ENCODE measurements at places on chromosomes 1 and 21. TPM values are rescaled to one million over a fixed set of nuclear protein-coding genes. Genes with fewer than 3 reads are reported as not detected.

GRCh38 chr1:13828454-13829151 is 128.6 kb downstream of the PRDM2 start:
- H3K4me3 ChIP-seq, result no peak overlapping the region
- DNase-seq, result peak; percentile 70
- no peaks in the 10 kb centered on the region for H3K36me3 ChIP-seq

The LYPD8 gene
- not detected for total RNA-seq

GRCh38 chr1:229857585-229857984 is 209.5 kb upstream of the GALNT2 start:
- no peak overlapping the region for H3K4me3 ChIP-seq
- peaks cover 7% of the 10 kb centered on the region for H3K4me1 ChIP-seq
- no peak for DNase-seq
- H3K27me3 ChIP-seq, result no peaks in the 10 kb centered on the region
- no peak overlapping the region for H3K27ac ChIP-seq

DNA sequence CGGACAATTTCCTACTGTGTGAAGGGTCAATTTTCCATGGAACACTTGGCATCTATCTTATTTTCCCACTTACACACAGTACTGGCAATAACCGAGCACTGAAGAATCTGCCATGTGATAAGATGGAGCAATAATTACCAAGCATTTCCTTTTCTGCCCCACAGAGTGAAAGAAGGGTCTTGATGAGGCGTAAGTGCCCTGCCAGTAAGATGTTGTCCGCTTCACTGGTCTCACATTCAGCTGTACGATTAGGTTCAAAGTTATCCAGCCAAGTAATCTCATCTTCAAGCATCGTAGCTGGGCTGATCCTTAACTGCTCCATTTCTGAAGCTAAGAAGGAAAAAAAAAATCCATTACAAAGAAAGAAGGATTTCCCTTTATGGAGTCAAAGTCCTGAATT is 67.8 kb downstream of the PCSK9 start:
- H3K27me3 ChIP-seq, result no peaks in the 10 kb centered on the region
- no peak overlapping the region for H3K27ac ChIP-seq
- H3K4me1 ChIP-seq, result no peaks in the 10 kb centered on the region
- H3K4me3 ChIP-seq, result no peak overlapping the region
- no peaks in the 10 kb centered on the region for H3K36me3 ChIP-seq

The AVPR1B gene
- total RNA-seq, result not detected

DNA sequence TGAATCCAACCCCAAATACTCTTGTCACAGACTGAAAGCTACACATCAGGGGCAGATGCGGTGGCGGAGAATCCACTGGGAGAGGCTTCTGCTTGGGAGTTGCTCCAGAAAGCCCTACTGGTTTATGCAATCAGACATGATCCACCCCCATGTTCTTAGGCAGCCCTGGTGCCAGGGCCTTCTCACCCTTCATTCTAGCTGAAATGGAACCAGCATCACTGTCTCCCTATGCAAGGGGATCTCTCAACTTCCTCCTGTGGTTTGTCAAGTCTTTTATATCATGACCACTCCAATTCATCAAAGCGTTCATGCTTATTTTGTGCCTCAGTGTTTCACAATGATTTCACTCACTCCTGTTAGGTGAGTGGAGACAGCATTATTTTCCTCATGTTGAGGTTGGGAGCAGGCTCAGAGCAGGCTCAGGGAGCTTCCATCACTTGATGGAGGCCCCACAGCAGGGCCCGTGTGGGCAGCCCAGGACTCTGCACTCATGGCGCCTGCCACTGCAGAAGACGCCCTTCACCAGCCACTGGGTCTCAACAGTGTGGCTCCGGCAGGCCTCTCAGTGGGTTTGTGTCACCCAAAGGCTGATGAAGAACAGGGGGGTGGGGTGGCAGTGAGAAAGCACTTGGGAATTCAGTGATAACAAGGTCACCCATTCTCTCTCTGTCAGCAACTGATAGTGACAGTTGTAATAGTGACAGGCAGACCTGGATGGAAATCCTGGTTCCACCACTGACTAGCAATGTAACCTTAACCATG is 67.1 kb downstream of the CD58 start:
- H3K27me3 ChIP-seq, result no peaks in the 10 kb centered on the region
- H3K27ac ChIP-seq, result peak overlapping the region; percentile 86
- no peaks in the 10 kb centered on the region for H3K36me3 ChIP-seq
- peak; percentile 23 for DNase-seq
- peaks cover 11% of the 10 kb centered on the region for H3K4me1 ChIP-seq
- no peak overlapping the region for H3K4me3 ChIP-seq

GRCh38 chr1:241542199-241542907 is 10.2 kb downstream of the KMO start:
- no peak for DNase-seq
- H3K36me3 ChIP-seq, result no peaks in the 10 kb centered on the region
- no peak overlapping the region for H3K4me3 ChIP-seq

DNA sequence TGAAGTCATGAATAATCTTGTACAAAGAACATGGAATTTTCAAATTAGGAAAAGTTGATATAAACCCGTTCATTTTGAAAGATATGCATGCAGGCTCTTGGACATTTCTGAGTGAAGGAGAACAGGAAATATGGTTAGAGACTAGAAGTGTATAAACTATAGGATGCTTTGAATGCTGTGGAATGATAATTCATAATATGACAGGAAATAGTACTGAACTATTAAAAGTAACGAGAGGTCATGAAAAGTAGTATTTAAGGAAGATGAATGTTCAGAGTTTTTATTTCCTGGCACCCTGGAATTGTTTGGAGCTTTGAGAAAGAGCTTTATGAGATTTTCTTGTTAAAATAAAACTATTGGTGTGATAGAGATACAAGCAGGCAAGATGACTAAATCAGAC is 18.7 kb upstream of the CRB1 start:
- no peaks in the 10 kb centered on the region for H3K4me1 ChIP-seq
- no peak overlapping the region for H3K4me3 ChIP-seq
- no peak overlapping the region for H3K27ac ChIP-seq
- H3K36me3 ChIP-seq, result no peaks in the 10 kb centered on the region

- no peaks in the 10 kb centered on the region for H3K27me3 ChIP-seq
- no peak overlapping the region for H3K27ac ChIP-seq
- no peak overlapping the region for H3K4me3 ChIP-seq
- no peaks in the 10 kb centered on the region for H3K4me1 ChIP-seq
Observed at GRCh38 chr1:198328458-198329032, 171.7 kb downstream of the NEK7 start.

- no peak overlapping the region for H3K4me3 ChIP-seq
- H3K27ac ChIP-seq, result no peak overlapping the region
- no peaks in the 10 kb centered on the region for H3K27me3 ChIP-seq
Observed at GRCh38 chr1:53376742-53377437, 49.0 kb upstream of the LRP8 start.

The SAMD11 gene
- 10.2 TPM for total RNA-seq

The CTH gene
- 24.8 TPM for total RNA-seq

DNA sequence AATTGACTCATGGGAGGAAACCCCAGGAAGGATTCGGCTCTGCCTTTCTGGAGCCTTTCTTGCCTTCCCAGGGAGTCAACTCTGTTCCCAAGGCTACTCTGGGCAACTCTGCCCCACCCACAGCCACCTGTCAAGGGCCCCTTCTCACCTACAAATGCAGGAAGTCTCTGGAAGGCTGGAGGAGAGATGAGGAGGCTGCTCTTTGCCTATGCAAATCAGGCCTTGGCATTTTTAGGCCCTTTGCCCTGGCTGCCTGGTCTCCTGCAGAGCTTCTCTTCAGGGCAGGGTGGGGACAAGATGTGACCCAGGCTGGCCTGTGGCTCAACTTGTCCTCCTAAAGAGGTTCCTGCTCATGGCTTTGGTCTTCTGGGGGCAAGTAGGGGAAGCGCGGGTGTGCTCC is 5.4 kb downstream of the SLC6A9 start:
- no peaks in the 10 kb centered on the region for H3K36me3 ChIP-seq
- no peaks in the 10 kb centered on the region for H3K27me3 ChIP-seq
- H3K4me1 ChIP-seq, result peaks cover 9% of the 10 kb centered on the region
- H3K4me3 ChIP-seq, result no peak overlapping the region

The RGS18 gene
- not detected for total RNA-seq

DNA sequence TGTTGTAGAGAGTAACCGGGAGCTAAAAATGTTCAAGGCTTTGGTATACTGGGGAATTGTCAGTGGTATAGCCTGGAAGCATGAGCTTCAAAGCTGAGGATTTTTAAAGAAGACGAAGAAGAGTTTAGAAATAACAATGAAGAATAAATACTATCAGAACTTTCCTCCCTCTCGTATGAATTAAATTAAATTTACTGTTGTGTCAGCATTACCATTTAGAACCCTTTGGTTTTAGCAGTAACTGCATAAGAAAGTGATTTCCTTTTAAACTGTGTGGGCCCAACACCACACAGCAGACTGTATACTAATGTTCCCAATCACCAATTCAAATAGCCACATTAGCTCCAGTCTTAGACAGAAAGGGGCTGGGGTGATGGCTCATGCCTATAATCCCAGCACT is 122.6 kb downstream of the ZNF644 start:
- H3K4me3 ChIP-seq, result no peak overlapping the region
- H3K27me3 ChIP-seq, result no peaks in the 10 kb centered on the region
- H3K36me3 ChIP-seq, result no peaks in the 10 kb centered on the region
- no peak overlapping the region for H3K27ac ChIP-seq

The OR2T12 gene
- not detected for total RNA-seq

DNA sequence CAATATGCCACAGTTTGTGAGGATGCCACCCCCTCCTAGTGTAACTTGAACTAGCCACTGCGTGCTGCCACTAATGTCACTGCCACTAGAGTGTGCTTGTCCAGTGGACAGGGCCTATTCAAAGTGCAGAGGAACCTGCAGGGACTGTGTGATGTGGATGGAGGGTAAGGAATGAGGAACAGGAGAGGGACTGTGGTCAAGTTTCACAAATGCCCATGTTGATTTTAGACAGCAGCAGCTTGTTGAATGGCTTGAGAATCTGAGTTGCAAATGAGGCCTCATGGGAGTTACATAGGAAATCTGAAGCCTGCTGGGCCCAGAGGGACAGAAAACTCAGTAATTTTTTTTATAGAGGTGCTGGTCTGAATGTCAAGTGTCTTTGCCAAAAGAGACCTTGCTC is 112.3 kb downstream of the HHAT start:
- no peak for DNase-seq
- no peak overlapping the region for H3K4me3 ChIP-seq
- no peaks in the 10 kb centered on the region for H3K4me1 ChIP-seq
- no peaks in the 10 kb centered on the region for H3K27me3 ChIP-seq
- H3K36me3 ChIP-seq, result no peaks in the 10 kb centered on the region

GRCh38 chr1:9340864-9341263 is 48.2 kb downstream of the SPSB1 start:
- DNase-seq, result no peak
- H3K27me3 ChIP-seq, result no peaks in the 10 kb centered on the region
- no peak overlapping the region for H3K4me3 ChIP-seq
- H3K4me1 ChIP-seq, result peaks cover 24% of the 10 kb centered on the region
- H3K36me3 ChIP-seq, result no peaks in the 10 kb centered on the region

GRCh38 chr1:92980732-92981647 is 19.7 kb upstream of the DIPK1A start:
- DNase-seq, result no peak
- H3K27ac ChIP-seq, result peak overlapping the region; percentile 21
- no peaks in the 10 kb centered on the region for H3K27me3 ChIP-seq
- H3K4me1 ChIP-seq, result no peaks in the 10 kb centered on the region
- H3K36me3 ChIP-seq, result no peaks in the 10 kb centered on the region

DNA sequence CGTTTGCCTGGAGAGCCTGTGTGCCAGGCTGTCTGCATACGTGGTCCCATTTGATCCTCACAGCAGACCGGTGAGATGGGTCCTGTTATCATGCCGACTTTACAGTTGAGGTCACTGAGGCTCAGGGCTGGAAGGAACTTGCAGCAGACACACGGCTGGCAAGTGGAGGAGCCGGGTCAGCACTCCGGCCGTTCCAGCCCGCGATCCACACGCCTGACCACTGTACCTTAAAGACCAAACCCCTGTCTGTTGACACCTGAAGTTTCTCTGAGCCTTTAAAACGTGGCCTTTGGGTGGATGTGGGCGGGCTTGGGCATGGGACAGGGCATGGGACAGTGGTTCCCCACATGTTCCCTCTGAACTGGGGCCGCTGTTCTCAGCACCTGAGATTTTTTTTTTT is 171.5 kb upstream of the TMEM51 start:
- no peaks in the 10 kb centered on the region for H3K36me3 ChIP-seq
- H3K4me3 ChIP-seq, result no peak overlapping the region
- no peaks in the 10 kb centered on the region for H3K4me1 ChIP-seq

- DNase-seq, result no peak
- H3K4me3 ChIP-seq, result no peak overlapping the region
- no peaks in the 10 kb centered on the region for H3K4me1 ChIP-seq
- H3K27ac ChIP-seq, result no peak overlapping the region
Observed at GRCh38 chr1:180204231-180204630, 25.8 kb upstream of the LHX4 start.

DNA sequence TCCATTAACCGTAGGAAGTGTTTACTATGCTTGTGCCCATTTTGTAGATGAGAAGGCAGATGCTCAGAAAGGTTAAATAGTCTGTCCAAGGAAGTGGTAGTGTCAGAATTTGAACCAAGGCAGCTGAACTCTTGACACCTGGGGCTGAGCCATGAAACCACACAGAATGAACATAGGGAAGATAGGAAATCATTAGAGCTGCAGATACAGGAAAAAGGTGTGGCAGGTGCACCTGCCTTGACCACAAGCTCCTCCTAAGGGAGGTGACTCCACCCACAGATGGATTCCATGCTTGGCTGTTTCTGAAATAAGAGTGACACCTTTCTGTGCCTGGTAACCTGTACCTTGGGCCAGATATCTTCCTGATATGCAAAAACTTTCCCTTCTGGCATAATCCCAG is 69.9 kb upstream of the IGSF21 start:
- no peak for DNase-seq
- no peak overlapping the region for H3K4me3 ChIP-seq
- no peak overlapping the region for H3K27ac ChIP-seq
- H3K4me1 ChIP-seq, result no peaks in the 10 kb centered on the region

DNA sequence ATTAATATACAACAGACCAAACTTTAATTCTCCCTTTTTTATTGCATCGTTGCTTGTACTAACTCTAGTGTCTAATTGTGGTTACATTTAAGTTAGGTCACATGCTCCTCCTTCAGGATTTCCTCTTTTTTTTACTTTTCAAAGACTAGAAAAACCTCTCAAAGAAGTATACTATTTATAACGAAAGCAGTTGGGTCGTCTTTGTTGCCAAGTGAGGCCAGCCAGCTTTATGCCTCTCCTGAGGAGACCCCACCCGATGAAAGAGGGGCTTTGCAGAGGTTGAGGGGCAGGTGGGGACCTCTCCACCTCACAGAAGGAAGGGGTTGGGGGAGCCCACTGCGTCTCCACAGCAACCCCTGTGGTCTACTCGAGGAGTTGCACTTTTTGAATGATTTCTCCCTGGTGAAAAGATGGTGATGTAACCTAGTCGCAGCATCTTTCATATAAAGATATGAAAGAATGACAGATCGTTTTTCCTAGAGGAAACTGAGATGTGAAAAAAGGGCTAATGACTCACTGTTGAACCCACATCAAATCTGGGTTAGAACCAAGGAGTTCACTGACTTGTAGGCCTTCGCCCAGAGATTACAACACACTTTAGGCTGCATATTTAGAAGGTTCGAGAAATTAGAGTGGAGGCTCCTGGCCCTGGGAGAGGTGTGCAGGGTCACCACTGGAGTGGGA is 6.4 kb downstream of the TGFB2 start:
- peak overlapping the region; percentile 58 for H3K27ac ChIP-seq
- H3K4me1 ChIP-seq, result peaks cover 4% of the 10 kb centered on the region
- peak overlapping the region; percentile 16 for H3K4me3 ChIP-seq
- H3K36me3 ChIP-seq, result no peaks in the 10 kb centered on the region
